ENCODE measurements at places on chromosomes 13 and 19.
A peak's percentile ranks its signal among the peaks of the same experiment; 100 is the strongest.

DNA sequence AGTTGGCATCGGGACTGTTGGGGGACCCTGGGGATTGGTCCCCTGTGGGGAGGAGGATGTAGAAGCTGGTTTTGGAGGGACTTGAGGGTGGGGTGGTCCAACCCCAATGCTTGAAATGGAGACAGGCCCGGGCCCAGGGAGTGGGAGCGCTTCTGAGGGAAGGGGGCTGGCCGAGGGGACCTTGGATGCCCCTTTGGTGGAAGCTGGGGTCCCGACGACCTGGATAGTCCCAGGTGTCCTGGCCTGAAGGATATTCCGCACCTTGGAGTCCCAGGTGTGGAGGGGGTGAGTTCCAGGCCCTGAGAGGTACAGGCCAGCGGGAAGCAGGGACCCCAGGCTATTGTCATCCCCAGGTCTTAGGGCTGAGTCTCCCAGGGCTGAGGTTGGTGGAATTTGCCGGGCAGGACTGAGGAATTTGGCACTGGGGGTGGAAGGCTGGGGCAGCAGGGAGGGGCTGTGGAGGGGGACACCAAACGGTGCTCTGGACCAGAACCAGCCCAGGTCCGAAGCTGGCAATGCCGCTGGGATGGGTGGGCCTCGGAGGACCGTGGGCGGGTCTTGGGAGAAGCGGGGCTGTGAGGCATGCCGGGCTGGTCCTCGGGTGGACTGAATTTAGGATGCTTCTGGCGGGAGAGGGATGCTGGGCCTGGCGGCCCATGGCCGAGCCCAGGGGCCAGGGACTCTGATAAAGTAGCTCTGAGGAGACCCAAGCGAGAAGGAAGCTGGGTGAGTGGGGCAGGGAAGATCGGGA lies 1.8 kb downstream of the HDGFL2 start:
- DNase-seq: no peak

GRCh38 chr13:111337206-111337605 lies 16.8 kb downstream of the TEX29 start:
- DNase-seq: no peak

GRCh38 chr13:74325106-74325505 lies 190.9 kb upstream of the KLF12 start:
- DNase-seq: no peak

DNA sequence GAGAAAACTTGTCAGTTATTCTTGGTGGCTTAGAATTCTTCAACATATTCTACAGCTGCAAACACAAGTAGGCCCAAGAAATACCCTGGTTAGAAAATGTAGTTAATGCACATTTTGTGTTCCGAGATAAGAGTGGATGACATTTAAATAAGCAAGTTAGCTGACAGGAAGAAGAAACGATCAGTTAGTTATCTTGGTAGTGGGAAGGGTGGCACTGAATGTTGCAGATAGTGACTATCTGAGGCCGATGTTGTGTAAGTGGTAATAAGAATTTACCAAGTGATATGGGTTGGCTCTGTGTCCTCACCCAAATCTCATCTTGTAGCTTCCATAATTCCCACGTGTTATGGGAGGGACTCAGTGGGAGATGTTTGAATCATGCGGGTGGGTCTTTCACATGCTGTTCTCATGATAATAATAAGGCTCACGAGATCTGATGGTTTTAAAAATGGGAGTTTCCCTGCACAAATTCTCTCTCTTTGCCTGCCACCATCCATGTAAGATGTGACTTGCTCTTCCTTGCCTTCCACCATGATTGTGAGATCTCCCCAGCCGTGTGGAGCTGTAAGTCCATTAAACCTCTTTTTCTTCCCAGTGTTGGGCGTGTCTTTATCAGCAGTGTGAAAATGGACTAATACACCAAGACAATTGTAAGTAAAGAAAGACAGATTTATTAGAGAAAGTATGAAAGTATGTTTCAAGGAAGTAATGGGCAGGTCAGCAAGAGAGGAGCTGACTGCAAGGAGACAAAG lies 10.9 kb upstream of the AKAP11 start:
- no peak for DNase-seq

DNA sequence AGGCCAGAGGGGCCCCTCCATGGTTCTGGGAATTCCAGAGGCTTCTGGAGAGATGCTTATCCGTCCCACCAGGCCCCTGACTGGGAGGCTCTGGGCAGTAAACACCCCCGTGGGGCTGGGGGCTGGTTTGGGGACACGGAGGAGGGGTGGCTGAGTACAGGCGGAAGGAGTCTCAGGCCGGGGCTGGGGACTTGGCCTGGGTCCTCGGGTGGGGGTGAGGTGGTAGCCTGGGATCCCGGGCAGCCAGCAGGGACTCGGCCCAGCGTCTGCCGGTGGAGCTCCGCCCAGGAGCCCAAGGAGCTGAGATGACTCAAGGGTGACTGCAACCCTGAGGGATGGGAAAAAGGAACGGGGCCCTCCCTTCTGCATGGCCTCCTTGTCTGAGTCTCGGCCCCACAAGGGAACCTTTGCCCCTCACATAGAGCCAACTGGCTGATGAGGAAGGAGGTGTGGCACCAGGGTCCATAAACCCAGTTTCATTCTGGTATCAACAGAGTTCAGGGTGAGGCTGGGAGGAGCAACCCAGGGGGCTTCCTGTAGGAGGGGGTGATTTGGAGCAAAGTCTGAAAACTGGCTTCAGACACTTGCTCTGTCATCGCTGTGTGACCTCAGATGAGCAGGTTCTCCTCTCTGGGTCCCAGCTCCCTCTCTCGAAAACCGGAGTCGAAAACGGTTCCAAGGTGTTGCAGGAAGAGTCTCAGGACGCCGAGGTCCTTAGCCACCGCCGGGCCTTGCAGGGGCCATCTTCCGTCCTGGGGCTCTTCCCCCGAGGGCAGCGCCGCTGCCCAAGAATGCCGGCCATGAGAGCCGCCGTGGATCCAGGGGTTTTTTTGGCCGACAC lies 809 bp downstream of the MISP start:
- no peak for DNase-seq

GRCh38 chr19:11767633-11768133 lies 883 bp downstream of the ZNF441 start:
- DNase-seq: peak; percentile 22

- DNase-seq: no peak
These were observed 29.2 kb downstream of the EFNB2 start for GRCh38 chr13:106506286-106506685.

DNA sequence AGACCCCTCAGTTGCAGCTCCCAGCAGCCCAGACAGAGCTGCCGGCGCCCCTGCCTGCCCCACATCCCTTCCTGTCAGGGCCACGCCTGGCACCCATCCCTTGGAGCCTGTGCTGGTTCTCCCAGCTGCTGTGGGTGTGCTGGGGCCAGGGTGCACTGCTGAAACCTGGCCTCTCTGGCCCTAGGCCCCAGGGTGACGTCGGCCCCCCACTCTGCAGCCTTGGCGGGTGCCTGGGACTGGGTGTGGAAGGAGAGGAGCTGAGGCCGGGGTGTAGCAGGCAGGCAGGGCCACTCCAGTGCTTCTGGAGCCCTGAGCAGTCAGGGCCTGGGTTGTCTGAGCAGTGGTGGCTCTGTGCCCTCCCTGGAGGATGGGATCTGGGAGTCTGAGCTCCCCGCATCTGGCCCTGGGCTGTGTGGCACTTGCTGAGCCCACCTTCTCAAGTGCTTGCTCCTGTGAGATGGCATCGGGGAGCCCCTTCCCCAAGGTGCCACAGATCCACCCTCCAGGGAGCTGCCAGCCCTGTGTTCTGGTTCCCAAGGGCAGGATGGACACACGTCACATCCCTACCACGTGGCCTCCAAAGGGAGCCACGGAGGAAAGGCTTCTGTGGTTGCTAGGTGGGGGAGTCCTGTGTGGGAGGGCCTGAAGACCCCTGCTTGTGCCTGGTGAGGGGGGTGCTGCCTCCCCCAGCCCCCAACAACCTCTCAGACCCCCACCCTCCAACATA lies 5.2 kb downstream of the PLEKHJ1 start:
- DNase-seq: no peak

DNA sequence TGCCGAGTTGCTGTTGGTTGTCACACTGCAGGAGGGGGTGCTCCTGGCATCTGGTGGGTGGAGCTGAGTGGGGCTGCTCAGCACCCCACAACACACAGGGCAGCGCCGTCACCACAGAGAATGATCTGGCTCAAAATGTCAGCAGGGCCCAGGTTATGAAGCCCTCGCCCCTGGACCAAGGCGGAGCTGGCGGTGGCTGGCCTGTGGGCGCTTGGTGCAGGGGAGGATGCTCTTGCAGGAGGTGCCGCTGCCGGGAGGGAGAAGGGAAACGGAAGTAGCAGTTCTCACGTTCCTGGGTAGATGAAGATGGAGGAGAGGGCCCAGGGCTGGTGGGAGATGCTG lies 14.2 kb upstream of the LENG8 start:
- no peak for DNase-seq

GRCh38 chr13:33032037-33032625 lies 15.9 kb downstream of the KL start:
- no peak for DNase-seq

GRCh38 chr19:39126312-39127187 lies 964 bp downstream of the PAK4 start:
- DNase-seq: no peak

DNA sequence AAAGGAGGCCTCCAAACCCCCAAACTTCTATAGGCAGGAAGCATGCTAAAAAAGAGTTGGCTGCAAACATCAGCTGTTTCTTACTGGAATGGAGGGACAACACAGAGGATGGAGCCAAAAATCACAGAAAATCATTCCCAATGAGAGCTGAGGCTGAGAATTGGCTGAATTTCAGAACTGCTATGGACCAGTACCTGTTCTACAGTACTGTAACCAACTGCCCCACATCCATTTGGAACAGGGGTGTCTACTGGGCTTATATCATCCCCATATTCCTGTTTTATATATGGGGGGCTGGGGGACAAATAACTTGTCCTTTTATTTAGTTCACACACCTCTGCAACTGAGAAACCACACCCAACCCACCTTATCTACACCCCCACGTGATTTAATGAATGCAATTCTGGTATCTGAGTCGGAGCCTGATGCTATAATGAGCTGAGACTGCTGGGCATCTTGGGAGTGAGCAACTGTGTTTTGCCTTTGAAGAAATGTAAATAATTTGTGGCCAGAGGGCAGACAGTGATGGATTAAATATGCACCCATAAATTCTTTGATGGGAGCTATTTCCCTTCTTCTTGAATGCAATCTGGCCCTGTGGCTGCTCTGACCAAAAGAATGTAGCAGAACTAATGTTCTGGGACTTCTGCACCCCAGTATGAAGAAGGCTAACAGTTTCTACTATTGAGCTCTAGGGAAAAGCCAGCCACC lies 82.6 kb downstream of the TBC1D4 start:
- DNase-seq: no peak

DNA sequence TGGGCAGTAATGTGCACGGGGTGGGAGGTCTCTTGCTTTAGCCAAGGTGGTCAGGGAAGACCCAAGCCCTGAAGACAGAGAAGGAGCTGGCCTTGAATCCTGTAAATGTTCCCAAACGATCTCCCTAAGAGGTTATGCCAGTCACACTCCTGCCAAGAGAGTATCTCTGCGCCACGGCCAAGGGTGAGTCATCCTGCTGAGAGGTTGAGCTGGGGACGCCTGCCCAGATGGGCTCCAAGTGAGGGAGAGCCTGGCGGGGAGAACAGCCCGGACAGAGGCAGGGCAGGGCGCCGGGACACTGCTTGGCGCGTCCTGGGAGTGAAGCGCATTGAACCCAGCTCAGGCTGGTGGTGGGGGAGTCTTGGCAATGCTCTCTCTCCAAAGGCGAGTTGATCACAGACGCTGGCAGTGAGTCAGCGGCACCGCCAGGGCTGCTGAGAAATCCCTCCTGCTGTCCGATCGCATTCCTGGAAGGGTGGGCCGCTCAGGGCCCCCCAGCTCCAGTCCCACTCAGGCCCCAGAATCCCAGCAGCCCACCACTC lies 16.4 kb downstream of the SULT2B1 start:
- DNase-seq: no peak

DNA sequence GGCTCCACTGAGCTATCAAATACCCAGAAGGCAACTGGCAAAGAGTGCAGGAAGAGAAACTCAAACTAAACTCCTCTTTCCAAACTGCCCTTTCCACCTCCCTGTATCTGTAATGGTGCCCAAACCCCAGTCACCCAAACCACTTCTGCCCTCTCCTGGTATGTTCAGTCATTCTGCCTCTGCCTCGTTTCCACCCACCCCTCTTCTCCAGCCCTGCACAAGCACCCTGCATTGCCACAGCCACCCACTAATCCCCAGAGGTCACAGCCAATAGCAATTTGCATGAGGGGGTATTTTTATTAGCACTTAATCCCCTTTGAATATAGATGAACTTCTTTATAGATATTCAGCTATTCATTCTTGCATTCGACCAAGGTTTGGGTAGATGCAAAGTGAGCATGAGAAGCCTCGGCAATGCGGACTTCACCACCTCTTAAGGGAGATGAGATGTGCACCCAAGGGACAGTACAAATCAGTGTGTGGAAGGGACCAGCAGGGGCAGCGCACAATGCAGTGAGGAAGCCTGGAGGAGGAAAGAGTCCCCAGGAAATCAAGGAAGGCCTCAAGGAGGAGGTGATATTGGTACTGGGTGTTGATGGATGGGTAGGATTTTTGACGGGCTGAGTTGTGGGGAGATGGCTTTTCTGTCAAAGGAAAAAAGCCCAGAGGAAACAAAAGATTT lies 12.4 kb downstream of the TMEM272 start:
- DNase-seq: peak; percentile 77

DNA sequence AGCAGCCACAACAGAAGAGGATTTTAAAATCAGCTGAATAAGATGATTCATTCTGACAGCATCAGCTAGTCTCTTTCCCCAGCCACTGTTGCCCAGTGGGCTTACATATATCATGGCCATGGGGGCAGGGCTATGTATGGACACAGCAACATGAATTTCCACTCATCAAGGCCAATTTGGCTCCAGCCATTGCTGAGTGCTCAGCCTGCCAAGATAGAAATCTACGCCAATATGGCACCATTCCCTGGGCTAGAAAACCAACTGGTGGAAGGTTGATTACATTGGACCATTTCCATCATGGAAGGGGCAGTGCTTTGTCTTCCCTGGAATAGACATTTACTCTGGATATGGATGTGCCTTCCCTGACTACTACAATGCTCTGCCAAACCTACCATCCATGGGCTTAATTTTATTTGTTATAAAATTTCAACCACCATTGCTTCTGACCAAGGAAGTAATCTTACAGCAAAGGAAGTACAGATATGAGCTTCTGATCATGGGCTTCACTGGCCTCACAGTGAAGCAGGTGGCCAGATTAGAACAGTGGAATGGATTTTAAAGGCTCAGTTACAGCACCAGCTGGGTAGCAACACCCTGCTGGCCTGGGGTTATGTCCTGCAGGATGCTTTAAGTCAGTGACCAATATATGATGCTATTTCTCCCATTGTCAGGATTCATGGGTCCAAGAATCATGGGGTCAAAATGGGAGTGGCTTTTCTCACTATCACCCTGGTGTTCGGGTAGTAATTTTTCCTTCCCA lies 9.8 kb upstream of the ALOX5AP start:
- DNase-seq: no peak

DNA sequence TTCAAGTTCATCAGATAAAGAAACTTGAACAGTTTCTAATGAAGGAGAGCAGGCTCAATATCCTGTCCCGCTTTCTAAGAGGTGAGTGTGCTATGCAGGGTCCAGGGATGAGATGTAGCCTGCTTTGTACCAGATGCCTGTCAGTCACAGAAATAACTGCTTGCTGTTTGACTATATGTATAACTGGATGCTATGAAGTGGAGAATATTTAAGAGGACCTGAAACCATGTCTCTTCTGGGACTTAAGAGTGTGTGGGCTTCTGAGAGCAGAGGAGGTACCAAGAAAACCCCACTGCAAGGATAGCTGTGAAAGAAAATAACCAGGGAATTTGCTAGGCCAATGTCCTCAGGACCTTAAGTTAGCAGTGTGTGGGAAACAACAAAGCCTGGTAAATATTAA lies 246.3 kb upstream of the RFC3 start:
- no peak for DNase-seq

GRCh38 chr13:86397635-86398034 lies 598.4 kb upstream of the SLITRK6 start:
- DNase-seq: no peak

Data from CD4-positive, alpha-beta T cell treated with Interleukin-10 for 1 hour (primary cell).